ENCODE measurements at places on chromosomes 4 and X.

- no peak for DNase-seq
These were observed 24.5 kb downstream of the DDIT4L start for GRCh38 chr4:100165809-100166208.

- no peak for DNase-seq
These were observed 108.8 kb upstream of the ENPEP start for GRCh38 chr4:110367156-110367555.

DNA sequence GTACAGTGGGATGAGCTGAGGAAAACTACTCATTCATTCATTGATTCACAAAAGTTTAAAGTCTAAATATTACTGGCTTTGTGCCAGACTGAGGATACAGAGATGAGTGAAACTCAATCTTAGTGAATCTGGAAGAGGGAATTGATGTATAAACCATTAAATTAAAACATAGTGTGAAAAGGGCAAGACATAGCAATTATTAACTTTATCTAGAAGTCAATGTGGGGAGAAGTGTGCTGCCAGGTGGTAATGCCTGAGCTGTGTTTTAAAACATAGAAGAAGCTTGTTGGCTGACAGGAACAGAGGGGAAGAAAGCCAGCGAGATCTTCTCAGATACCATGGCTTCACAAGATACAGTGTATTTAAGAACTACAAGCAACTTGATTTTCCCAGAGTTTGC, 153.4 kb downstream of the BMPR1B start:
- no peak for DNase-seq

DNA sequence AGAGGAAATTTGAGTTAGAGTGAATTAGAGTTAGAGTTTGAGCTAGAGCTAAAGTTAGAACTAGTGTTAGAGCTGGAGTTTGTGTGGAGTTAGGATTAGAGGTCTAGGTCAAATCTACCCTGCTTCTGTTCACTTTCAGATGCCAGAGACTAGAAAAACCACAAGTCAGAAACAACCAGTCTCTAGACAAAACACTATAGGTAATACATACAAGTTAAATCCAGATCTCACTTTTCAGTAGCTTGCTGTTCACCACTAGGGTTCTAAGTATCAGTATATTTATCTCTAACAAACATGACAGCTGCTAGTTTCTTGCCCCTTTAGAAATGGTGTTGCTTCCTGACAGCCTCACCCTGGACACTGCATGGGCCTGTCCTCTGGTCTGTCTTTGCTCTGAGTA, 300.7 kb downstream of the ARAP2 start:
- DNase-seq: no peak

DNA sequence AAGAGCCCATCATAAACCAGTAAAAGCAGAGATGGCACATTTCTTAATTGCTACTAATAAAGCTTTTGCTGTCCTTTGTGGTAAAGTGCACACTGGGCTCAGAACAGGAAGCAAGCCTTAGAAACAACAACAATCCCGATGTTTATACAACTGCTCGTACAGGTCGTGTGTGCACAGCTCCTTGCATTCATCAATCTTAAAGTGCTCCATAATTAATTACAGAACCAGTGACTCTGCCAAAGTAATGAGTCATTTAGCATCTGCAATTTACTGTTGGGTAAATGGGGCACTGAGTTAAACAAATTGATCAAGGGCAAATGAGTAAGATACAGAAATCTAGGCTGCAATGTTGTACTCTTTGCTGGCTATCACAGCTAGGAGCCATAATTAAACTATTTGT, 61.3 kb upstream of the TXK start:
- DNase-seq: no peak

DNA sequence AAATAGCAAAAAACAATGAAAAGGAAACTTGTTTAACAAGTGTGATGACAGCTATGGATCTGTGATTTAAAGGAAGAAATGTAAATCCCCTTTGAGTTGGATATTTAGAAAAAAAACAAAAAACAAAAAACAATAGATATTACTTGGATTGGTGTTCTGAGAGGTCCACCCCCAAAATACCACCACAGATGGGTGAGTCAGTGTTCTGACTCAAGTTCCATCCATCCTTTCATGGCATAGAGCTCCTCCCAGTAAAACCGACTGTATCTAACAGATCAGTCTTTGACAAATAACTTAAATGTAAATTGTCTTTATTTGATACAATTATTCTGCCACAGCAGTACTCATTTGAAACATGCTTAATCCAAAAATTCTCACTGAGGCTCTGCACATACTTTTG, 27.4 kb downstream of the TMPRSS11B start:
- no peak for DNase-seq

DNA sequence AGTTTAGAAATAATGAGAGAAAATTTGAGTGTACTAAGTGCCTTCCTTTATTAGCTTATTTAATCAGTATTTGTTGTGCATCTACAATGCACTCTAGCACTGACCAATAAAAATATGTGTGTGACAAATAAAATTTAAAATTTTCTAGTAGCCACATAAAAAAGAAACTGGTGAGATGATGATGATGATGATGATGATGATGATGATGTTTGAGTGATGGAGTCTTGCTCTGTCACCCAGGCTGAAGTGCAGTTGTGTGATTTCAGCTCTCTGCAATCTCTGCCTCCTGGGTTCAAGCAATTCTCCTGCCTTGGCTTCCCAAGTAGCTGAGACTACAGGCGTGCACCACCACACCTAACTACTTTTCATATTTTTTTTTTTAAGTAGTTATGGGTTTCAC, 110.2 kb downstream of the RNF150 start:
- no peak for DNase-seq

GRCh38 chrX:141924293-141924692, 20.6 kb downstream of the MAGEC1 start:
- DNase-seq: no peak

- no peak for DNase-seq
These were observed 3.0 kb downstream of the MID1 start for GRCh38 chrX:10617186-10617998.

DNA sequence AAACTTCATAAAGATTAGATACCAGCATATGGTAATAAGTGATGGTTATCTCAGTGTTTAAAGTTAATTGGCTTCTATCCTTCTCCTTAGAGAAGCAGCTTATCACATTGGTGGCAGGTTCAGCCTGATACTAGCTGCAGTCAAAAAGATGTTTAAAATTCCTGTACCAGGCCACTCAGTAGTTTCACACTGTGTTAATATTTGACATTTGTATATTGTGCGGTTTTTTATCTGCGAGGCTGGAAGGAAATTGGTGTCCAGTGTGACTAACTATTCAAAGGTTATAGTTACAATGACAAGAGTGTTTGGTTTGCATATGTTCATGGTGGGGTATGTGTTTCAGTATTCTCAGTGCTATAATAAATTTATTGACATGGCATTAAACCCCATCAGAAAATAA, 27.5 kb upstream of the TBC1D8B start:
- no peak for DNase-seq

DNA sequence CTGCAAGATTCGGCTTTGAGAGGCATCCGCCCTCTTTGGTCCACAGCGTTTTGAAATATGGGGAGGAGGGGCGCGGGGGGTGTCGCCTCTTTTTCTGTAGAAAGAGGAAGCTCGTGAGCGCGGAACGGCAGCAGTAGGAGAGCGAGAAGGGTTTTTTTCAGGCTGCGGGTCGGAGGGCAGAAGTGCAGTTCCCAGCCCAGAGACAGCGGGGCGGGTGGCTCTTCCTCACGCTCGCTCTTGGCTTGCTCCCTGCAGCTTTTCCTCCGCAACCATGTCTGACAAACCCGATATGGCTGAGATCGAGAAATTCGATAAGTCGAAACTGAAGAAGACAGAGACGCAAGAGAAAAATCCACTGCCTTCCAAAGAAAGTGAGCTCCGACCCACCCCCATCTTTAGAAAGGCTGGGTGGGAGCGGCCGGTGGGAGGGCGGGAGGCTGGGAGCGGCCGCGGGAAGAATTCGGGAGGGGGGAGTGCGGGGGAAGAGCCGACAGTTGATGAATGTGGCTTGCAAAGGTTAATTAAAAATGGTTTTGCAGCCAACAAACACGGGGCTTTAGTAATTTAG, 1.2 kb downstream of the TMSB4X start:
- no peak for DNase-seq

Data from stimulated activated CD4-positive, alpha-beta T cell treated with anti-CD3 and anti-CD28 coated beads, Interleukin-15, amount 100 ng/mL, for 1 hour (primary cell).